ENCODE measurements at places on chromosomes 5 and 9. TPM values are rescaled to one million over a fixed set of nuclear protein-coding genes. Genes with fewer than 3 reads are reported as not detected.

- no peak for DNase-seq
These were observed 154.0 kb downstream of the MCTP1 start for GRCh38 chr5:95130941-95131340.

DNA sequence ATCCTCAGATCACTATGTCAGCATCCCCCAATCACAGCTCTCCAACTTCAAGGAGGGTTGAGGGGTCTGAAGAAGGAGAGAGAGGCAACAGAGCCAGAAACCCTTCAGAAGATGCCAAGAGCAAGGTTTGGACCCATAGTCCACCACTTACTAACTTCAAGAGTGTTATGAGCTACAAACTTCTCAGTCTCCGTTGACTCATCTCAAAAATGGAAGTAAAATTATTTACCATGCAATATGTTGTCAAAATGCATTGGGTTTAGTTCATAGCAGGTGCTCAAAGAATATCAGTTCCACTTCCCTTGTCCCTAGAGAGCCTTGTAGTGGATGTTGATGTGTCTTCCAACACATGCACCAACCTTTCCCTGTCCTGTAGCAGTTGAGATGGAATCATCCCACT is 116.0 kb downstream of the KCNIP1 start:
- DNase-seq: no peak

DNA sequence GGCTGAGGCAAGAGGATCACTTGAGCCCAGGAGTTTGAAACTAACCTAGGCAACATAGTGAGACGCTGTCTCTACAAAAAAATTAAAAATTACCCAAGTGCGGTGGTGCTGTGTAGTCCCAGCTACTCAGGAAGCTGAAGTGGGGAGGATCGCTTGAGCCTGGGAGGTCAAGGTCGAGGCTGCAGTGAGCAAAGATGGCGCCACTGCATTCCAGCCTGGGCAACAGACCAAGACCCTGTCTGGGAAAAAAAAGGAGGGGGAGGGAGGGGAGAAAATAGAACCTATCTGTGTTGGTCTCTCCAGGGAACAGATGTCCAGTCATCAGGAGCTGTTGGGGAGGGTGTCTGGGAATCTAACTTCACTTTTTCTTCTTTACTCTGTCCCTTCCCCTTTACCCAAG is 24.3 kb downstream of the MAT2B start:
- no peak for DNase-seq

- no peak for DNase-seq
These were observed 54.4 kb downstream of the CCDC192 start for GRCh38 chr5:127757576-127757975.

DNA sequence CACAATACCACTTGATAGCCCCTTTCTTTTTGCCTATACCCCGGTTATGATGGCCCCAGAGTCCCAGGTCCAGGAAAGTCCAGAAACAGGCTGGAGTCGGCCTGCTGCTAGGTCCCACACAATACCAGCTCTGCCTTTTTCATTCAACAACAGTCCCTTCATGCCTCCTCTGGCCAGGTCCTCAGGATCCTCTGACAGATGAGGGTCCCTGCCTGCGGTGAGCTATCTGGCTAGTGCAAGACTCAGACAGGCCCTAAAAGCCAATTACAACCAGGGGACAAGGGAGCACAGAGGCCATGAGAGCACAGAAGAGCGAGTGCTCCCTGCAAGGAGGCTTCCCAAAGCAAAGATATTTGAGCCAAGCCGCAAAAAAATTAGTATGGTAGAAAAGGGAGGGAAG is 84.8 kb upstream of the ZBTB43 start:
- DNase-seq: no peak

DNA sequence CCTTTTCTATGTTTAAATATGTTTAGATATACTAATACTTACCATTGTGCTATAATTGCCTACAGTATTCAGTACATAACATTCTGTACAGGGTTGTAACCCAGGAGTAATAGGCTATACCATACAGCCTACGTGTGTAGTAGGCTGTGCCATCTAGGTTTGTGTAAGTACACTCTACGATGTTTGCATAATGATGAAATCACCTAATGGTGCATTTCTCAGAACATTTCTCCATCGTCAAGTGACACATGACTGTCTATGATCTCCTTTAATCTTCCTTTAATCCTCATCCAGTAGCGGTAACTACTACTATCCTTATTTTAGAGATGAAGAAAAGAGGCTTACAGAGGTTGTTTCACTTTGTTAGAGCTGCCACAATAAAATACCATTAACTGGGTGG is 369.2 kb downstream of the PLK2 start:
- no peak for DNase-seq

DNA sequence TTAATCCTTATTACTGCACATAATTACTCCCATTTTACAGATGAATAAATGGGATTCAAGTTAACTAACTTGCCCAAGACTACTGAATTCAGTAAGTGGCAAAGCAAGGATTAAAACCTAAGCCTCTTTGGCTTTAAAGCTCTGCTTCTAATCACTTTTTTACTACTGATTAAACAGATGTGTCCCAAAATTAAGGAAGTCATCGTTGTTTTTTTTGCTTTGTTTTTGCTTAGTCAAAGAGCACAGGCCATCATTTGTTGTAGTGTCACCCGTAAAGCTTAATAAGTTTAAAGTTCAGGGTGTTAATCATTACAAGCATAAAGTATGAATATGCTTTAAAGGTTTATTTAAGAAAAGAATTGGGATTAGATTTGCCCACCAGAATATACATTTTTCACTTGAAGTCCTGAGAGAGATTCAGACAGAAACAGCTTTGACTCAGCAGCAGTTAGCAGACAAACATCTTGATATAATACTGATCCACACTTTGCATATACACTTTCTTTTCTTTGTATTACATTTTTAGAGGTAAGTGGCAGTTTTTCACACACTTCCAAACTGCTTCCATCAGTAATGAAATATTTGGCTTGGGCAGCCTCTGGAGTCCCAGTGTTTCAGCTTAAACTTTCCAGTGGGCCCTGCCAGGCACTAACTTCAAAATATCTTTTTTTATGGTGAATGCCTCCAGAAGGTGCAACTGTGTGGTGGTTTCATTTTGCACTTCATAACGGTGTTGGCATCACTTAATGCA is 52.7 kb downstream of the PIK3R1 start:
- no peak for DNase-seq

- DNase-seq: no peak
These were observed 24.3 kb downstream of the FBXO38 start for GRCh38 chr5:148408092-148408491.

The F2RL2 gene
- 0.47 TPM for polyA plus RNA-seq

The TAS2R1 gene
- polyA plus RNA-seq: 0.15 TPM

DNA sequence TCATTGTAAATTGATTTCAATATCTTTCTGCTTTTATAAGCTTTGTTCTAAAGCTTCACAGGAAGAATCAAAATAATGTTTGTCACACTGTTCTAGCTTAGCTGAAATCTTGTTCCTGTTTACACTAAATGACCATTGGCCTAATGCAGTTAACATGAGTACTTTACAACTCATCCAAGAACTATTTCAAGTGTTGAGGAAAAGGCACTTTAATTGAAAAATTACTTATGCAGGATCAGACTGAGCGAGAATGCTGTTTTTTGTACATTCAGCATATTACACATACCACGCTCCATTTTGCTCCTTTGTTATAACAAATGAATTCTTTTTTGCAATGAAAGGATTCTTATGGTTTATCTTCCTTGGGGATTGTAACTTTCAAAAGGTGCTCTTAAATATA is 22.4 kb upstream of the SMIM15 start:
- no peak for DNase-seq

DNA sequence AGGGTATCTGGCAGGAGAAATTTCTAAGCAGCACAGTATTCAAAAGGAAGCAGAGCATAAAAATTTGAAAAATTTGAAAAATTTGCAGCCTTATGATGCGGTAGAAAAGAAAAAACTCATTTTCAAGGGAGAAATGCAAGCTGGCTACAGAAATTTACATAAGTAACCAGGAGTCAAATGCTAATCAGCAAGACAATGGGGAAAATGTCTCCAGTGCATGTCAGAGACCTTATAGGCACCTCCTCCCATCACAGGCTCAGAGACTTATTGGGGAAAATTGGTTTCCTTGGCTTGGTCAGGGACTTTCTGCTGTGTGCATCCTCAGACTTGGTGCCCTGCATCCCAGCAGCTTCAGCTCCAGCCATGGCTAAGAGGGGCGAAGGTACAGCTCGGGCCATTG is 35.8 kb downstream of the IZUMO3 start:
- DNase-seq: no peak

The SAXO1 gene
- polyA plus RNA-seq: 0.30 TPM

The OR2V1 gene
- polyA plus RNA-seq: not detected

DNA sequence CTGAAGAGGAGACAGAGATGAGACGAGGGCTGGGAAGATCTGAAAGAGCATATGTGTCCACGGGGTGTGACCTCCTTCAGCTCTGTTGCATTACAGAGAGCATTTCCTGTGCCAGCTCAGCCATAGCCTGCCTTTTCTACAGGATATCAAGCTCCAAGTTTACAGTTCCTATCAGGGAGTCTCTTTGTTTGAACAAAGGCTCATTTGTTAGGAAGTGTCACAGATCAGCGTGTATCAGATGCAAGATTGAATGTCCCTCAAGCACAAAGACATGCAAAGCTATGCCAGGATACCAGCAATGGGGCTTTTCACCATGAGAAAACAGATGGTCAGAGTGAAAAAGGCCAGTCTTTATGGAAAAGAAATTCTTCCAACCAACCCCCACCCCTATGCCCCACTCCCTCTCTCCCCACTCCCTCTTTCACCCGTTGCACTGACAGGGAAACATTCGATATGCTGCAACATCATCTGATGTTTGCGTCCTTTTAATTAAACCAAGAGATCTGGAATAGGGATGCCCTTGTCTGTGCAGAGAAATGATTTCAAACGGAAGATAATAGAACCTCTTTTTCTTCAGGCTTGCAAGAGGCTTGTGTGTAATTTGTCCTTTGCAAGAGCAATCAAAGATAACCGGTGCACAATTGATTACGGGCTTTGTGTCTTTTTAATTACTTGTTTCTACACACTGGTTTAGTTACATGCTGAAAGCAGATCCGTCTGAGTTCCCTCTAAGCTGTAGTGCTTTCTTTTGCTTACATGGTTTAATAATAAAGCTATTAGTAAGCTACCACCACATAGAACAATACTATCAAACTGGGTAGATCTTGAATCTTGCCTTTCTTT is 263.1 kb upstream of the RGMB start:
- no peak for DNase-seq

GRCh38 chr5:53730943-53731342 is 170.5 kb downstream of the NDUFS4 start:
- DNase-seq: no peak

Data from left renal pelvis (tissue), 4 donors.